Activated CD4-positive, alpha-beta T cell treated with anti-CD3 and anti-CD28 coated beads, Interleukin-2, amount 10 ng/mL, durations not matched to agents 7 days and 5 days (primary cell): ENCODE measurements at places on chromosomes 7 and 10. TPM values are rescaled to one million over a fixed set of nuclear protein-coding genes. Genes with fewer than 3 reads are reported as not detected.
A peak's percentile ranks its signal among the peaks of the same experiment; 100 is the strongest.

DNA sequence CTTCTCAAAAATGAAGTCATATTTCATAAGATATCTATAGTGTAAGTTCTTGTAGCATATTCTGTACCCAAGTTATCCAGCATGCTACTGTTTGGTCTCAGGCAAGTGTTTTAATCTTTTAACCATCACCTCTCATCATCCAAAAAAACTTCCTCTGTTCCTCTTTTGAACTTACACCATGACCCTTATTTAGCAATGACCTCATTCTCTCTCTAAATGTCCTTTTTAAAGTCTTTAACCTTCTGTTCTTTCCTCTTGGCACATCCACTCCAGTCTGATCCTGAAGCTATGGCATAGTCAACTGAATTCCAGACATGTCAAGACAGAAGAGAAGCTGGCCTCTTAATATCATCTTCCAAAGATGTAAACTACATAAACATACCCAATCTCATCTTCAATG is 26.2 kb downstream of the PPP3CB start:
- no peaks in the 10 kb centered on the region for H3K27me3 ChIP-seq
- DNase-seq: no peak
- H3K4me3 ChIP-seq: no peak overlapping the region
- peaks cover 10% of the 10 kb centered on the region for H3K4me1 ChIP-seq
- no peak overlapping the region for H3K27ac ChIP-seq

DNA sequence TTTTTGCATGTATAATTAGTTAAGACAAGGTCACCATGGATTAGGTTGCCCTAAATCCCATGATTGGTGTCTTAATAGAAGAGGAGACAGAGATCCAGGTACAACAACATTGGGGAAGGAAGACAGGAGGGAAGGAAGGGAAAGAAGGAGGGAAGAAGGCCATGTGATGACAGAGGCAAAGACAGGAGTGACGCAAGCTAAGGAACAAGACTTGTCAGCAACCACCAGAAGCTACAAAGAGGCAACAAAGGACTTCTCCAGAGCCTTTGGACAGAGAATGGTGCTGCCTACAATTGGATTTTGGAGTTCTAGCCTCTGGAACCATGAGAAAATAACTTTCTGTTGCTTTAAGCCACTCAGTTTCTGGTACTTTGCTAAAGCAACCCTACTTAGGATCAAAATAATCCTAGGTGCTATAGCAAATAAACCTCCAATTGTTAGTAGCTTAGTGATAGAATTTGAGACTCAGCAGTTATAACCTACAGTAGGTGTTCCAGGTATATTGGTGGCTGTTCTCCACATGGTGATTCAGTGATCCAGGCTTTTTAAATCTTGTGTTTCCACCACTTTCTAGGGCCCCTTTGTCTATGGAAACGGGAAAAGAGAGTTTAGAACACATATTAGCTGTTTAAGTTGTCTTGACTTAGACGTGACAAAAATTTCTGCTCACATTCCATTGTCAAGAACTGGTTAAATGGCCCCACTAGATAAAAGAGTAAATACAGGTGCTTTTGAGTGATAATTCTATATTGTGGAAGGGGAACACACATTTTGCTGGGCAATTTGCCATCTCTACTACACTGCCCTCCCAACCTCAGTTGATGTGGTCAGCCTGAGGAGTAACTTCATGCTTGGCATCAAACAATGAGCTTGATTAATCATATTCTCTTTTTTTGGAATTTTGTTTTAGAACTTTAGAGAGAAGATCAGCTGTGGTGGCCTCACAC is 70.5 kb upstream of the SP4 start:
- H3K4me1 ChIP-seq: peaks cover 93% of the 10 kb centered on the region
- no peak overlapping the region for H3K4me3 ChIP-seq
- peaks cover 41% of the 10 kb centered on the region for H3K36me3 ChIP-seq
- H3K27me3 ChIP-seq: no peaks in the 10 kb centered on the region
- H3K27ac ChIP-seq: peak overlapping the region; percentile 72

GRCh38 chr7:107386548-107387102 is 83.2 kb upstream of the GPR22 start:
- no peaks in the 10 kb centered on the region for H3K27me3 ChIP-seq
- no peak overlapping the region for H3K27ac ChIP-seq
- H3K4me1 ChIP-seq: no peaks in the 10 kb centered on the region
- H3K4me3 ChIP-seq: no peak overlapping the region
- H3K36me3 ChIP-seq: peaks cover 2% of the 10 kb centered on the region

DNA sequence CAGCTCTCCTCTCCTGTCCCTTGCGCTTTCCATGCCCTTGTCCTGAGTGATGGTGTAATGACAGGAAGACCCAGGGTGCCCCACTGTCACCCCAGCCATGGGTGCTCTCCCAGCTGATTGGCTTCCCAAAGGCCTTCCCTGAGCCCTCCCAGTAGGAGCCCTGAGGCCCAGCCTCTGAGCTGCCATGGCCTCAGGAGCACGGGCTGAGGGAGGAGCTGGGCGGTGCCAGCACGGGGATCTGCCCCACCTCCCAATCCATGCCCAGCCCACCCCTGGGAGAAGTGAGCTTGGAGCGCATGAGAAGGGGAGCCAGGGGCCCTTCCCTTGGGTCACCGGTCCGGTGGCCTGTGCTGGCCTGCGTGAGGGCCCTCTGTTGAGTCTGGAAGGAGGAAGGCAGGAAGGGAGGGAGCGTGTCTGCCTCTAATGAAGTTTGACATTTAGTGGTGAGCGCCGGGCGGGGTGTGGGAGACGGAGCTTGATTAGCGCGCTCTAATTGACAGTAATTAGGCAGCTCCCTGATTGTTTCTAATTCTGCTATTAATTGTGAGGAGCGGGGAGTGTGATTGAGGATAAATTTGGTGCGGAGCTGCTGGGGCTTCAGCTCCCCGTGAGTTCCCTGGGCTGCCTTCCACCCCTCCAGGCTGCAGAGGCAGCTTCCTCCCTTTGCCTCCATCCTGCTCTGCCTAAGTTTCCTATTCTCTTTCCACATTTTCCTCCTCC is 28.3 kb downstream of the GBX1 start:
- no peak overlapping the region for H3K27ac ChIP-seq
- H3K27me3 ChIP-seq: no peaks in the 10 kb centered on the region
- no peaks in the 10 kb centered on the region for H3K4me1 ChIP-seq
- no peak for DNase-seq
- no peaks in the 10 kb centered on the region for H3K36me3 ChIP-seq

Gene AKR1C3
- total RNA-seq: 6.1 TPM

Gene NEURL1
- total RNA-seq: 1.6 TPM

GRCh38 chr10:3048119-3049019 is 19.0 kb upstream of the PFKP start:
- no peak overlapping the region for H3K27ac ChIP-seq
- H3K36me3 ChIP-seq: no peaks in the 10 kb centered on the region
- H3K4me3 ChIP-seq: no peak overlapping the region
- no peak for DNase-seq
- H3K4me1 ChIP-seq: no peaks in the 10 kb centered on the region
- peaks cover 15% of the 10 kb centered on the region for H3K27me3 ChIP-seq

DNA sequence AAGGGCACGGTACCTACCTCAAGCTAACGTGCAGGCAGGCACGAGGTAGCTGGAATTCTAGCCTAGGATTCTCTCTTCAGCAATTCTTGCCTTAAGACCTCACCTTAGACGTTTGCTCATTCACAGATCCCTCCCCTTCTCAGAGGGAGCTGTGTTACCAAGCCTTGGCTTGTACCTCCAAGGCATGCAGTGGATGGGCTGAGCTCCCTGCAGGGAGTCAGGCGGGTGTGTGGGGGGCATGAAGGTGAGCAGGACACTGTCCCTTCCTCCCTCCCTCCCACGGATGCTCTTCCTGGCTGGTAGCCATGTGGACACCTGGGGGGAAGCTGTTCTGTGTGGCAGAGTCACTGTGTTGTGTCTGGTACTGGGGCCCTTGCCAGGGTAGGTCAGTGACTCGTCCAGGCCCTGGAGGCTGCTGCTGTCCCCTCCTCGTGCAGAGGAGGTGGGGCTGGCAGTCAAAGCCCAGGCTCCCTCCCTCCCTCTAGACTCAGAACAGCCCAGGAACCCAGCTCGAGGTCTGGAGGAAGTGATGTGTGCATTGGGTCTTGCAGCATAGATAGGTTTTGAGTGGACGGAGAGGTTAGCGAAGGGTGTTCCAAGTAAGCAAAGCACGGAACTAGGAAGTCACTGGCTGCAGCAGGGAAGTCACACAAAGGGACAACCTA is 222.2 kb upstream of the SH2B2 start:
- DNase-seq: no peak
- H3K4me3 ChIP-seq: no peak overlapping the region
- no peaks in the 10 kb centered on the region for H3K27me3 ChIP-seq
- H3K27ac ChIP-seq: peak overlapping the region; percentile 41

Gene APBB1IP
- total RNA-seq: 92.2 TPM

Gene NYAP1
- total RNA-seq: 0.32 TPM

Gene PLEKHS1
- 0.15 TPM for total RNA-seq

Gene PCBD1
- 21.4 TPM for total RNA-seq

DNA sequence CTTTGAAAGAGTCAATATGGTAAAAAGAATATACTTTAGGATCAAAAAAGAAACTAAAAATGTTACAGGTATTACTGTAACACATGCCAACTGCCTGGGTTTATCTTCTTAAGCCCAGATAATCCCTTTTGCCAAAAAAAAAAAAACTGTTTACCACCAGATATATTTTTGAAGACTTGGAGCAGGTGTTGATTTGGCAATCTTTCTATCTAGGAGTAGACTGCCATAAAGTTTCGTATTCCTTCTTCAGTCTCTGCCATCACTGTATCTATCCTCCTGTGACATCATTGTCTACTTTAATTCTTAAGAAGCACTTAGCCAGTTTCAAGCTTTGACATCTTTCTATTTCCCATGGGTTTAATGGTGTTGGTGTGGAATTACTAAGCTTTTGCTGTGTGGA is 161.0 kb downstream of the ST7 start:
- H3K27me3 ChIP-seq: peaks cover 7% of the 10 kb centered on the region
- H3K4me3 ChIP-seq: no peak overlapping the region
- DNase-seq: no peak
- H3K27ac ChIP-seq: no peak overlapping the region

GRCh38 chr10:125538947-125539731 is 143.8 kb downstream of the TEX36 start:
- H3K4me1 ChIP-seq: no peaks in the 10 kb centered on the region
- no peak overlapping the region for H3K27ac ChIP-seq
- DNase-seq: no peak
- no peaks in the 10 kb centered on the region for H3K36me3 ChIP-seq
